ENCODE measurements at places on chromosomes 13 and 19.
A peak's percentile ranks its signal among the peaks of the same experiment; 100 is the strongest.

DNA sequence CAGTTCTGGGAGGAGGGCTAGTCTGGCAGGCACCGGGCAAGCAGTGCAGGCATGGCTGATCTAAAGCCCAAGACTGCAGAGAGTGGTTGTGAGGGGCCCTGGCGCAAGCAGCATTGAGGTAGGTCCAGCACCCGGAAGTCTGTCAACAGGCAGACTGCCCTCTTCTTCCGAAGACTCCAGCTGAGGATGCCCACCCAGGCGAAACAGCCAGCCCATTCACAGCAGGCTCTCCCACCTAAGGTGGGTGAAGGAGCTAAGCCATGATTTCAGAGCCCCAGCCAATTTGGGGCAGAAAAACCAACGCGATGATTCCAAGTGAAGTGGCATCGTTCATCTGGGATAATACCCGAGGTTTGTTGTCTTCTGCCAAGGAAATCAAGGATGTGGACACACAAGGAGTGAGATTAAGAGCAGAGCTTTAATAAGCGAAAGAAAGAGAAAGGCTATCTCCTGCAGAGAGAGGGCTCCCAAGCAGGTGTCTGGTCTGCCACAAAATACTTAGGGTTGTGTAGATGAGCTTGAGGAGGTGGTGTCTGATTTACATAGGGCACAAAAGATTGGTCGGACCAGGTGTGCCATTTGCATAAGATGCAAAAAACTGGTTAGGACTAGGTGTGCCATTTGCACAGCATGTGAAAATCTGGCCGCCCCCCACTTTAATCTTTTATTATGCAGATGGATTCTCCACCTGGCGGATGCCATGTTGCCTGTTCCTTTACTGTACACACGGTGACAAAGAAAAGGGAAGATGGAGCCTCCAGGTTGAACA, 22.6 kb downstream of the FAM124A start:
- DNase-seq, result no peak

- no peak for DNase-seq
Observed at GRCh38 chr19:6654347-6655310, 15.3 kb downstream of the TNFSF14 start.

DNA sequence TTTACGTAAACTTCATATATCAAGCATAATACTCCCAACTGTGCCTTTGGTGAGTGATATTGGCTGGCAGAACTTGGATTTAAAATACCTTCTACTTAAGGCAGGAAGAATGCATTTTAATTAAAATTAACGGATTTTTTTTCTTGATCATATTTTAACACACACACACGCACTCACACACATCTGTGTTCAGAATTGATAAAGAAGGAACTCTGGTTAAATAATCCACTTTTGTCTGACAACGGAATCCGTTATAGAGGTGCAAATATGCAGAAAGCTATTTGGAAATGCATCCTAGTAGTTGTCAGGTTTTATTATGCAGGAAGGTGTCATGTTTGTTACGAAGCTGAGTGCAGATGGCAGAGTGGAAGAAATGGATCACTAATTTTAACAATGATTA, 105.5 kb upstream of the ZNF536 start:
- DNase-seq, result no peak

DNA sequence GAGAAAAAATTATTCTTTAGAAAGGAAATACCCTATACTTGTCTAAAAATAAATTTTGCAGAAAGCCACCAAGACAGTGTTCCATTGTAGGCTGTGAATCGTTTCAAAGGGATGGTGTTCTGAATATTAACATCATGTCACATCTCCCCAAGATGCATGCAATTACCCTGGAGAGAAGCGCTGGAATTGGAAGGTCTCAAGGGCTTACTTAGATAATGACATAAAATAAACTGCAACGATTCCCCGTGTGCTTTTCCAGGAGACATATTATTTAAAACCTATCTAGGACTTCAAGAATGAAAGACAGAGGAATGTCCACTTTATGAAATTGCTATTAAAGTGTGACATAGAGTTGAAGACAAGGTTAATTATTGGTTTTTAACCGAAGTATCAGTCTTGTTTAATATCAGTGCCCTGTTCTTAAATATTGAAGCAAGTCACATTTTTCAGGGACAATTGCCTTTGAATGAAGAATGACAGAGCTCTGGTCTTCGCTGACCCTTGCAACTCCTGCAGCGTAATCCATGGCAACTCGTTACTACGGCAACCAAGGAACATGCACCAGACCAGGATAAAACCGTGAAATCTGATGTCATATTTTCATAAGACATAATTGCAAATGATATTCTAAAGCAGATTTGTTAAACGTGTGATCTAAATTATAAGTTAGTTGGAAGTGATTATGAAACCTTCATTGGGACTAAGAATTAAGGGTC, 91.7 kb downstream of the EFNB2 start:
- no peak for DNase-seq

GRCh38 chr13:72808917-72809500, 27.1 kb downstream of the PIBF1 start:
- no peak for DNase-seq

DNA sequence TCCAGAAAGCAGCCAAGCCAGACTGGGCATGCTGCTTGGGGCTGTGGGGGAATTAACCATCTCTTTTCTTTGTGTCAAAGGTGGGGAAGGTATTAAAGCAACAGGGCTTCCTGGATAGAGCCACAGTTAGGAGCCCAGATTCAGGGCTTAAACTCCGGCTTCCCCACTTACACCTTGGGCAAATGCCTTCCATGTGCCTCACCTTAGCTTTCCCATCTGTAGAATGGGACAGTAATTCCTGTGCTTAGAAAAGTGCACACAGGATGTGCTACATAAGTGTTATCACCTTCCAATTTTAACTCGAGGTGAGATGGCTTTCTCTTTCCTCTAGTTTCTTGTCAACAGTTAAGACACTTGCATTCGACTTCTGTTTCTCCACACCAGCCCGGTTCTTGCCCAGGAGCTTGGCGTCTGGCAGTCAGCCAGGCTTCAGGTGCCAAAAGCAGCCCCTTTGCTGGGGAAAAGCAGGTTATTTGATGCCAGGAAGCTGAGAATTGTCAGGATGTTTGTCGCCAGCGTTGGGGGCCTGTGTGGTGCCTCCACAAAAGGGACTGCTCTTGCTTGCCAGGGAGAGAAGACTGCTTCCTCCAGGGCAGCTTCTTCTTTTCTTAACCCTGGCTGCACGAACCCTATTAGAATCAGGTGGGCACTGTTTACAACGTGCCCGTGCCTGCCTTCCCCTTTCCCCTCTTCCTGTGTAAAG, 79.2 kb downstream of the SIPA1L3 start:
- no peak for DNase-seq

GRCh38 chr19:34274827-34275625, 20.7 kb downstream of the GARRE1 start:
- DNase-seq, result no peak

DNA sequence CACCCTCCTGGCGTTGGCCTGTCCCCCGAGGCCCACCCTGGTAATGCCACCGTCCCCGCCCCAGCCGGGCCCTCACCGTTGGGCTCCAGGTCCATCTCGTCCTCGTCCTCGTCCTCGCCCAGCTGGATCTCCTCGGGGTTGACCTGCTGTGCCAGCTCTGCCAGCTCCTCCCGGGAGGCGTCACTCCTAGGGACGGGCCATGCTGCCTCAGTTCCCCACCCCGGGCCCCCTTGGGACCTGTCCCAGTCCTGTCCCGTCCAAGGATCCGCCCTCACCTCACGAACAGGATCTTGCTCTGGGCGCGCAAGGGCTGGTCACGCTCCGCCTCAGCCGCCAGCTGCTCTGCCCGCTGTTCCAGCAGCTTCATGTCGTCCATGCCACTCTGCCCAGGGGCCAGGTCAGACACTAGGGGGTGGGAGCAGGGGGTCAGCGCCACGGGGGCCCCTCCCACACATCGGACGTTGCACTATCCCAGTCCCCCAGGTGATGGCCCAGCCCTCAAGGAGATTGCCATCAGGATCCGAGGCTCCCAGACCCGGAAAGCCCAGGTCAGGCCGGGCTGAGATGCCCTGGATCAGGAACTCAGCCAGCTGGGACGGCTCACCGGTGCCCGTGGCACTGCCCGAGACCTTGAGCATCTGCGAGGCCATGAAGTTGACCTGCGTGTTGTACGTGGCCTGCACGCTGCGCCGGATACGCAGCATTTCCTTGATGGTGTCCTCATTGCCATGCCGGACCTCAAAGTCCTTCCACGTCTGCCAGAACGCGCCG, 9.5 kb downstream of the XAB2 start:
- no peak for DNase-seq

DNA sequence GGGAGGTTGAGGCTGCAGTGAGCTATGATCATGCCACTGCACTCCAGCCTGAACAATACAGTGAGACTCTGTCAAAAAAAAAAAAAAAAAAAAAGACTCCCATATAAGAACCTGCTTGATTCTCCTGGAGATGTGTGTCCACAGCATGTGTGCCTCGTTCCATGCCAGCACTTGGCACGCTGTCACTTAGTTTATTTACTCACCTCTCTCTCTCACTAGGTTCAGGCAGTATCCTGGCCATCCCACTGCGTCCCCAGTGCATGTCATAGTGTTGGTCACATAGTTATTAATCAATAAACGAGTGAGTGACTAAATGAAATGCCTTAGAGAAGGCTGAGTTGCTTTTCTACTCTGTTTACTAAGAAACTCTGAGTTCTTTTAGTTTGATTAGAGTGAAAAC, 79.1 kb upstream of the GPR12 start:
- DNase-seq, result no peak

- peak; percentile 68 for DNase-seq
Observed at GRCh38 chr19:38209671-38210457, 14.2 kb downstream of the DPF1 start.

GRCh38 chr19:28221736-28222135, 991.2 kb downstream of the UQCRFS1 start:
- no peak for DNase-seq

- DNase-seq, result no peak
Observed at GRCh38 chr13:113126265-113127150, 3.9 kb downstream of the F10 start.

GRCh38 chr19:13938301-13939064, at the start of gene PODNL1:
Gene PODNL1 (minus strand): TSS chr19:13938417. CDS start chr19:13938181, 236 bp downstream.
- peak; percentile 58 for DNase-seq

DNA sequence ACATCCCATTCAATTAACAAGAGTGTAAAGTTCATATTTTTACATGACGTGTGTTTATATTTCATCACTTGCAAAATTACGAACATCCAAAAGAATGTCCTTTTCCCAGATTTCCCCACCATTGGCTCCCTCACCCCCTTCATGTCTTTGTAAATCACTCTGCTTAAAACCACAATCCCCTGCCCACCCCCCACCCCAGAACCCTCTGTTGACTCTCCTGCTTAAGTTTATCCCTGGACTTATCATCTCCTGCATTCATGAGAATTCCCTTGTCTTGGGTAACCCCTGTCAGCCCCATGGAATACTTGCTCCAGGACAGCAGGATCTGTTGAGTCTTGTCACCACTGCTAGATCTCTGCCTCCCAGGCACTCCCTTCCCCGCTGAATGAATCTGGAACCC, 109.9 kb downstream of the COL4A1 start:
- no peak for DNase-seq

DNA sequence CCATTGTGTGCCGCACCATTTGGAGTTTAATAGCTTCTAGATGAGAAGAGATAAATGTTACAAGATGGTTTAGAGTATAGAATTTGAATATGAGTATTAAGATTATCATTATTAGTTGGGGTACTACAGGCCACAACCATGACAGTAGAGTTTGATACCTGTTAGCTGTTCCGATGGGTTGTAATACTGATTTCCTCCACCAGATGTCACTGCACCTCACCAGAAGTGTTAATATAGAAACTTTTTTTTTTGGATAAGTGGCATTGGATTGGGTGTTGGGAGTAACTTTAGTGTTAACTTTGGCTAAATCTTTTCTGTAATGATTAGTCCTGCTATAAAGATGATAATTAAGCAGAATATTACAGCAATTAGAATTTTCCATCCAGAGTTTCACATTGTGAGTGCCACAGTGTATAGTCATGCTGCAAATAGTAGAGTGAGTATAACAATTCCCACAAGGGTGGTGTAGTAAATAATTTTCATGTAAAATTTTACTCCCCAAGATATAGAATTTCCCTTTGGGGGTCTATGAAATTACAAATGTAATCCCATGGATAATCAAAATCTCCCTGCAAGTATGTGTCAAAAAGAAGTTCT, 56.3 kb downstream of the PSG3 start:
- DNase-seq, result no peak

DNA sequence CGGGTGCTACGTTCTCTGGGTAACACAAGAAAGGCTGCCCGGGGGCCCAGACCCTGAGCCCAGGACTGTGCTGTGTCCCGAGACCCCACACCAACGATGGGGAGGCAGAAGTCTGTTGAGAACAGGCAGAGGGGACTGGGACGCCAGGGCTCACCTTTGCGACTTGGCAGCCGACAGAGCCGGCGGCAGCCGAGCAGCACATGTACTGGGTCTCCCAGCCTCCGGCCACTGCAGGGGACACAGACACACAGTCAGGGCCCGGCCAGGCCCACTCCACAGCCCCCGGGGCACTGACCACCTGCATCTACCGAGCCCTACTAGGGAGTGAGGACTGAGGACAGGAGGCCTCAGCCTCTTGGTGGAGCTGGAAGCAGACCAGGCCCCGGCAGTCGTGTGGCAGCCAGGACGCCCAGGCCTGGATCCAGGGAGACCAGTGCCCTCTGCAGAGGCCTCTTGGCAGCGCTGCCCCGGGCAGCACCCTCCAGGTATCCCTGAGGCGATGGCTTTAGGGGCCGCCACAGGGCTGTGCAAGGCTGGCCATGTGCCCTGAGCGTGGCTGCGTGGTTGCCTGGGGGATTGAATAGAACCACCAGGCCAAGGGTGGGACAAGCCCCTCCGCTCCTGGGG, 5.6 kb upstream of the ATP8B3 start:
- DNase-seq, result no peak

DNA sequence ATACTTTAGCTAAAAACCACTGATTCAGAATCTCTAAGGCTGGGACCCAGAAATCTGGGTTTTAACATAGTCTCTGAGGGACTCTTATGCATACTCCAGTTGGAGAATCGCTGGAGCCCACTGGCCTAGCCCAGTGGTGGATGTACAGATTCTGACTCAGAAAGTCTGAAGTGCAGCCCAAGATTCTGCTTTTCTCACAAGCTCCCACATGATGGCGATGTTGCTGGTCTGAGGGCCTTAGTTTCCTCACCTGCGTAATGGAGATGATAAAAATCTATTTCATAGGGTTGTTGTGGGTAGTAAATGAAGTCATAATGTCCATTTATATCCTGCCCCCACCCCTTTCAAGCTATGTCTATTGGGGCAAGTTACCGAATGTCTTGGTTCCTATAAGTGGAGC, 7.7 kb upstream of the CDADC1 start:
- no peak for DNase-seq

DNA sequence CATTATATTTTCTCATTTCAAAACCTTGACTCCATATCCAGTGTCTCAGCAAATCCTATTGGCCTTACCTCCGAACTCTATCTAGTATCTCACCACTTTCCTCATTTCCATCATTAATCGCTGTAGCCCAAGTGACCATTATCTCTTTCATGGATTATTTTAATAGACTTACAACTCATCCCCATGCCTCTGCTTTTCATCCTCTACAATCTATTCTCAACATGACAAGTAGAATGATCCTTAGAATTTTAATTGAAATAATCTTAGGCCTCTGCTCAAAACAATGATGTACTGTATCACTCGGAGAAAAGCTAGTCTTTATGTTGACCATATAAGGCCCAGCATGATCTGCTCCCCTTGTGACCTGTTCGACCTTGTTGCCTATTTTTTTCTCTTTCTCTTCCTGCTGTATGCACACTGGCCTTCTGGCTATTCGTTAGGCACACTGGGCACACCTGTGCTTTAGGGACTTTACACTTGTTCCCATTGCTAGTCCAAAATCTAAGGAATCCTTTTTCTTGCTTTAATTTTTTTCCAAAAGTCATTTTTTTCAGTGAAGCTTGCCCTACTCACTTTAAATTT, 21.4 kb downstream of the DNAJC15 start:
- no peak for DNase-seq

Measured in tibial nerve (tissue), 4 donors.